Effector CD8-positive, alpha-beta T cell (primary cell): ENCODE measurements at places on chromosomes 12 and 14.

DNA sequence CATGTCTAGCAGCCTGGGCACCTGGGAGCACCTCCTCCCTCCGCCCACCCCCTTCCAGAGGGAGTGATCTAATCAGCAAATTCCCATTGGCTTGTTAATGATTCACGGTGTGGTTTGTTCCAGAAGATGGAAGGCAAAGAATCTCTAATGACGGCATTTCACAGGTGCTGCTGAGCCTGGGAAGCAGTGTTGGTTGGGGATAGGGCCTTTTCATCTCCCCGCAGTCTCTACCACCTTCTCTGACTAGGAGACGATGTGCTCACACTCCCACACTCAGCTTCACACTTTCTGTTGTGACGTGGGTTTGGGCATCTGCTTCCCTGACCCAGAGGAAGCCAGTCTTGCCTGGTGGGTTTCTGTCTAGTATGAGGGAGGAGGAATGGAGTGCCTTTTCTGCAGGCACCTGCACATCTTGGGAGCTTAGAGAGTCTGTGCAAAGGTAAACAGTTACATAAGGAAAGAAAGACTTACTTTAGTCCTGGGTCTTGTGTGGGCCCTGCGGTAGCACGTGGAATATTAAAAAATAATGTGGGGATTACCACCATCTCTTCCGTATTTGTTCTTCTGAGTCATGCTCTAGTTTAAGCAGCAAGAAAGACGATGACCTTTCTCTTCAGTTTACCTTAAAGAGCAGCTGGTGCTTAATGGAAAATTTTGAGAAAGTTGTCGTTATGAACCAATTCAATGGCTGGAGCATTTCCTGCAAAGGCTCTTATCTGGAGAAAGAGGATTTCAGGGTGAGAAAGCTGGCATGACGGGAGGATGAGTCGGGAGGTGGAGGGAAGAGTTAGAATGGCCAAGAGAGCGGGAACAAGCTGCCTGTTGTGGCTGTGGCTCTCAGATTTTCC lies 70.6 kb upstream of the ARHGAP5 start:
- DNase-seq: no peak

GRCh38 chr12:83153177-83153576 lies 466.5 kb downstream of the TMTC2 start:
- DNase-seq: no peak

DNA sequence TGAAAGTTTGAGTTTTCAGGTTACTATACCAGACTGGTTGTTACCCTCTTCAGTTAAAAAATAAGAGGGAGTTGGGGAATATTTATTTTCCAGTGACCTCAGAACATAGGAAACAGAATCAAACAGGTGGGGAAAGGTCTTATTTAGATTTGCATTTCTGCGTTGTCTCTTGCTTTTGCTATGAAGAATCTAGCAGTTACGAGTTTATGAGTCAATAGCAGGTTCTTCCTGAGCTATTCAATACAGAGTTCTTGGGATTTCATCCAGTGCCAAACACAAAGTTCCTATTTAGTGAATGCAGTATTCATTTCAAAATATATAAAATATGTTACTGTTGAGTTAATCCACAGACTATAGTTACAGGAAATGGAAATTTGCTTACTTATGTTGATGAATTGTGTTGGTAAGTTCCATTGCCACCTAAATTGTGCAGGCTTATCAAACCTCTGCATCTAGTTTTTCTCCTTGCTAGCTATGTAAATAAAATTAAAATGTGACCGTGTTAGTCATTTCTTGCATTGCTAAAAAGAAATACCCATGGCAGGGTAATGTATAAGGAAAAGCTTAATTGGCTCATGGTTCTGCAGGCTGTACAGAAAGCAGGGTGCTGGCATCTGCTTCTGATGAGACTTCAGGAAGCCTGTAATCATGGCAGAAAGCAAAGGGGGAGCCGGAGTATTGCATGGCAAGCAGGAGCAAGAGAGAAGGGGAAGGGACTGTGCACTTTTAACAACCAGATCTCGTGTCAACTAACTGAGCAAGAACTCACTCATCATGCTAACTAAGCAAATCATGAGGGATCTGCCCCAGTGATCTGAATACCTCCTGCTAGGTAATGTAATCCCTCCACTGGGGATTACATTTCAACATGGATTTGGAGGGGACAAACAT lies 110.2 kb downstream of the KTN1 start:
- no peak for DNase-seq

- DNase-seq: no peak
These were observed 11.6 kb downstream of the OXA1L start for GRCh38 chr14:22778084-22778483.

GRCh38 chr14:49593016-49593415 lies 5.7 kb upstream of the LRR1 start:
- DNase-seq: no peak

DNA sequence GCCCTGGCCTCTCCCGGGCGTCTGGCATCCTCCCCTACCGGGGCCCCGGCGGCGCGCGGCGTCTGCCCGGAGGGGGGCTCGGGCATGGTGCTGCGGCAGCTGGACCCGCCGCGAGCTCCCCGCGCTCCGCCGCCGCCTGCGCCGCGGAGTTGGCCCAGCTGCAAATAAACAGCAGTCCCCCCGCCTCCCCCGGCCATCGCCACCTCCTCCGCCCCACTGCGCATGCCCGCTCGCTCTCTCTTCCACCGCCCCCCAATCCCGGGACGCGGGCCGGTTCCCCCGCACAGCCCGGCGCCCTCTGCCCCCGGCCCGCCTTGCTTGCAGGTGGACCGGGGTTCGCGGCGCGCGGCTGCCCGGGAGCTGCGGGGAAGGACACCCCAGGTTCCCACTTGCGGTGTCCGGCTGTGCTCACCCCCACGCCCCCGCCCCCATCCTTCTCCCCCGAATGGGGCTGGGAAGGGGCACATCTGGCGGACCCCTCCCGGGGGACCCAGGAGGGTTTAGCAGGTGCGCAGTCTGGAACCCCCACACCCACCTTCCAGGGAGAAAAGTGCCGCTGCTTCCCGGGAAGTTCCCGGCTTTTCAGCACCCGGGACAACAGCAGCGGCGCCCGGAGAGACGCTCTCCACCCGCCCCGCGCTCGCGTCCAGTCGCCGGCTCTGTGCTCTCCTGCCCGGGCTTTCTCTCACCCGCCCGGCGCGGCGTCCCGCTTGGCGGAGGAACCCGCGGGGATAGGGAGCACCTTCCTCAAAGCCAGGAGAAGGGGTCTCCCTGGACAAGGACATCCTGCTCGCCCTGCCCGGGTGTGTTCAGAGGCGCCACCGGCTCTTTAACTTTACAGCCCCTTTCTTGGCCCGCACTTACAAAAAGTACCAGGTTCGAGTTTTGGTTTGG lies at the start of gene TMTC1:
TMTC1 (minus strand) TSS at position 170 of the 894 bp plus-strand sequence. CDS start 191 bp downstream, outside the sequence.
- no peak for DNase-seq

GRCh38 chr12:88493636-88494035 lies 86.6 kb downstream of the KITLG start:
- no peak for DNase-seq
